GM12878 (cell line): ENCODE measurements at places on chromosomes 13 and 19.

DNA sequence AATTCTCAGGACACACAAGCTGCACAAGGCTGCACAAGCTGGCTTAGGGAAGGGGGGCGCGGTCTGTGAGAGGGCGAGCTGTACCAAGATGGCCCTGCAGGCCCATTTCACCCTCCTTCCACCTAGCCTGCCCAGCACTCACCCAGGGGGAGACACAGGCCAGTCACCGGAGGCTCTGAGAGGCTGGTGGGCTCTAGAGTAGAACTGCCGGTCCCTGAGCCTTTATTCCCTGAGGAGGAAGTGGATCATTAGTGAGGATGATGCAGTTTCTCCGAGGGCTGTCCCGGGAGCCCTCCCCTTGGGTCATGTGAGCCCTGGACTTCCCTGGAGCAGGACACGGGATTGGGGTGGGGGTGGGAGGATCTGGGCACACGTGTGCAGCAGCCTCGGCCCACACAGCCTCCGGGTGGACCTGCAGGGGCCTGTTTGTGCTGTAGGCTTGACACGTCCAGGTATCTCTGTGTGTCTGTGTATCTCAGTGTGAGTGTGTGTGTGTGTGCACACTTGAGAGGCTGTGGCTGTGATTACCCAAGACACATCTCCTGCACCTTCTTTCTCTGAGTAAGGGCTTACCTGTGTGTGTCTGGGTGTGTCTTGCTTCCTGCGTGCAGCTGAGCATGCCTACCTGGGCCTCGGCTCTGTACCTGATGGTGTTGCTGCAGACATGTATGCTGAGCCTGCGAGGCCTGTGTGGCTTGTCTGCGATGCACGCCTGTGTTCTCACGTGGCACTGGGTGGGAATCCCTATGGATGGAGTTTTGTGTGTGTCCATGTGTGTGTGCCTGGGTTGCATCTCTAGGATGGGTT lies at the start of gene ACP5:
Gene ACP5, minus strand, starts transcription at position 195 of the 807 bp plus-strand sequence. CDS start 328 bp downstream, outside the sequence.
- DNase-seq, result no peak

- no peak for DNase-seq
Observed at GRCh38 chr13:89900104-89900765, 1447.3 kb upstream of the MIR17HG start.

GRCh38 chr13:99375738-99376080 lies 68.5 kb upstream of the GPR183 start:
- no peak for DNase-seq

DNA sequence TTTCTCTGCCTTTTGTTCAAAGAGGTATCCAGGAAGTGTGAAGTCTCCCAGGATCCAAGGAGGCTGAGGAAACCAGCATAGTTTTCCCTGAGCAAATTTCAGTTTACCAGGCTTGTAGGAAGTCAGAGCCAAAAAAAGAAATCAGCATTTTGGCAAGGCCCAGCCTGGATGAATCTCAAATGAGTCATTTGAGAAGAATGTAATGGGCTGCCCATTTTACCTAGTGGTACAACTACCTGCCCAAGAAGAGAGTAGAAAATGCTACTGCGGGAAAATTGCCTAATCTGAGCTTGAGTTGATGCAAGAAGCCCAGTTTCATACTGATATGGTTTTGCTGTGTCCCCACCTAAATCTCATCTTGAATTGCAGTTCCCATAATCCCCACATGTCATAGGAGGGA lies 284.1 kb upstream of the ZNF507 start:
- DNase-seq, result no peak

DNA sequence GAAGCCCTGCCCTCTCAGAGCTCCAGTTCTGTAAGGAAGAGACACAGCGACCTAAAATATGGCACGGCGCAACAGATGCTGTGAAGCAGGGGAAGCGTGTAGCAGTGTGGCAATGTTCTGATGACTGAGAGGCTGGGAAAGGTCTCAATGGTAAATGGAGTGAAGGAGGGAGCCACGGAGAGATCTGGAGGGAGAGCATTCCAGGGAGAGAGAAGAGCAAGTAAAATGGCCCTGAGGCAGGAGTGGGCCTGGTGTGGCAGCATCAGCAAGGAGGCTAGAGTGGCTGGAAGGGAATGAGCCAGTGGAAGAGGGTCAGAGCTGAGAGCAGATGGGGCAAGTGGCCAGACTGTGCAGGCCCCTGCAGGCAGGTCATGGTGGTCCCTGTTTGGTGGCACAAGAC lies 16.4 kb downstream of the RCN3 start:
- no peak for DNase-seq

DNA sequence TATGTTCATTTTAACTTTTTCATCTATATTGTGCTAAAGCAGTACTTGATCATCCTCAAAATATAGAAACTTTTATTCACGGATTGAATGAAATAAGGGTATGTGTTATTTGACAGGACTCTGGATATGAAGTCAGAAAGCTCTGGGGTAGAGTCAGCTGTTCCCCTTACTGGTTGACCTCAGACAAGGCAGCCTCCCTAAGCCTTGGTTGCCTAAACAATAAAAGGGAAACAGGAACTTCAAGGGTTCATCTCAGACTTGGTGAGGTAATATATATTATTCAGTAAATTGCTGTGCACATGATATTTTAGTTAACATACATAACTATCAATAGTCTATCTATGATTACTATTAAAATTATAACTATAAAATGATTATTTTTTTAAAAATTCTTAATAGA lies 13.6 kb downstream of the POLR1D start:
- no peak for DNase-seq

- no peak for DNase-seq
Observed at GRCh38 chr19:16969135-16969534, 57.5 kb downstream of the CPAMD8 start.

GRCh38 chr19:10544753-10545251 lies 1.1 kb downstream of the ATG4D start:
- DNase-seq, result no peak

- DNase-seq, result no peak
Observed at GRCh38 chr13:73201626-73202025, 142.8 kb downstream of the KLF5 start.

DNA sequence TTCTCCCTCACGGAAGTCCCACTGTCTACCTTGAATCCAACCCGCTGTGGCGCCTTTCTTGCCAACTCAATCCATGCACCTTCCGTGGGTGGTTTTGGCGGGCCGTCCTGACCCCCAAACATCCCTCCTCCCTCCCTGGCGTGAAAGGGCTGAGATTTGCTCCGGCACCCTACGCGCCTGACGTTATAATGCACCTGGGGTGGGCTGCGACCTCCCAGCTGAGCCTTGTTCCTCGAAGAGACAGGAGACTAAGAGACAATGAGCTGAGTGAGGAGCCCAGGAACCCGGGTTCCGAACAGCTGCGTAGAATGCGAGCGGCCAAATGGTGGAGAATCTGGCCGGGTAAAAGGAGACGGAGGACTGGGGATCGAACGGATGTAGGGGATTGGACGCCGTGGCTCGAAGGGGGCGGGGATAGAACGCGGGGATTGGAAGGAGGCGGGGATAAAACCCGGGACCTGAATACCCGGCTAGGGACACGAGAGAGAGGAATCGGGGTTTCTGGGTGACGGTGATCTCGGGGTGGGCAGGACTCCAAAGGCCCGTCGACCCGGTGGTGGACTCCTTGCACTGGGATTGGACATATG lies at the start of gene CPT1C:
Gene CPT1C, plus strand, starts transcription at position 461 of the 587 bp plus-strand sequence. CDS start 1,137 bp downstream, outside the sequence.
- no peak for DNase-seq

- no peak for DNase-seq
Observed at GRCh38 chr19:45809643-45810159, 5.4 kb downstream of the RSPH6A start.

- no peak for DNase-seq
Observed at GRCh38 chr19:41001243-41001971, 10.3 kb downstream of the CYP2B6 start.

- DNase-seq, result no peak
Observed at GRCh38 chr13:99617474-99618255, 116.4 kb downstream of the TM9SF2 start.

- no peak for DNase-seq
Observed at GRCh38 chr19:45771311-45771933, 2.4 kb upstream of the SIX5 start.

DNA sequence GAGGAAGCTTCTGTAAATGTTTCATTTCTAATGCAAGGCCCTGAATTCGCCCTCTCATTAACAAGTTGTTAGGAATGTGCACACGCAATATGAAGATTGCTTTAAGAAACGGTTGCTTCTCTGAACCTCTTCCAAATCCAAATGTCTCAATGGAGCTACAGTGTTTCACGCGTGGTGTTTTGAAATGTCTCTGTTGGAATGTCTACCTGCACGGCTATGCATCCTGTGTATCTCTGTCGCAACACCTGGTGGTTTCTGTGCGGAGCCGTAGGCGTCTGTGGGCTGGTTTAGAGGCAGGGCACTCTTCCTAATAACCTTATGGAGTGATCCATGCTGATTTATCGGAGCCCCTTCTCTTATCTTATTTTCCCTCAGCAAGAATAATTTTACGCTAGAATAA lies 1584.2 kb upstream of the SLC10A2 start:
- no peak for DNase-seq

DNA sequence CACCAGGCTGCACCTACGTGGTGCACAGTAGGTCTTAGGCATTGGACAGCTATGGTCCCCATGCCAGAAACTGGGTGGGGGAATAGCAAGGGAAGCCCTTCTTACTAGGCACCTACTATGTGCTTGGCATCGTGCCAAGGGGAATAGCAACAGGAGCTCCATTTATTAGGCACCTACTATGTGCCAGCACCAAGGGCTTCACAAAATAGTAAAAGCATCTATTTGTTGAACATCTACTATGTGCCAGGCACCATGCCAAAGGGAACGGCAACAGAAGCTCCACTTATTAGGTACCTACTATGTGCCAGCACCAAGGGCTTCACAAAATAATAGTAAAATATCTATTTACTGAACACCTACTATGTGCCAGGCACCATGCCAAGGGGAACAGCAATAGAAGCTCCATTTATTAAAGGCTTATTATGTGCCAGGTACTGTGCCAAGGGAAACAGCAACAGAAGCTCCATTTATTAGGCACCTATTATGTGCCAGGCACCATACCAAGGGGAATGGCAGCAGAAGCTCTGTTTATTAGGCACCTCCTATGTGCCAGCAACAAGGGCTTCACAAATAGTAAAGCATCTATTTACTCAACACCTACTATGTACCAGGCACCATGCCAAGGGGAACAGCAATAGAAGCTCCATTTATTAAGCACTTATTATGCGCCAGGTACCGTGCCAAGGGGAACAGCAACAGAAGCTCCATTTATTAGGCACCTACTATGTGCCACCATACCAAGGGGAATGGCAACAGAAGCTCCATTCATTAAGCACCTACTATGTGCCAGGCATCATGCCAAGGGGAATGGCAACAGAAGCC lies 108.5 kb downstream of the PTPRS start:
- no peak for DNase-seq

GRCh38 chr13:98141509-98142379 lies 1.1 kb upstream of the FARP1 start:
- DNase-seq, result no peak

- no peak for DNase-seq
Observed at GRCh38 chr19:41478171-41478570, 35.2 kb downstream of the ERICH4 start.

GRCh38 chr13:58018865-58019264 lies 387.3 kb downstream of the PCDH17 start:
- no peak for DNase-seq

DNA sequence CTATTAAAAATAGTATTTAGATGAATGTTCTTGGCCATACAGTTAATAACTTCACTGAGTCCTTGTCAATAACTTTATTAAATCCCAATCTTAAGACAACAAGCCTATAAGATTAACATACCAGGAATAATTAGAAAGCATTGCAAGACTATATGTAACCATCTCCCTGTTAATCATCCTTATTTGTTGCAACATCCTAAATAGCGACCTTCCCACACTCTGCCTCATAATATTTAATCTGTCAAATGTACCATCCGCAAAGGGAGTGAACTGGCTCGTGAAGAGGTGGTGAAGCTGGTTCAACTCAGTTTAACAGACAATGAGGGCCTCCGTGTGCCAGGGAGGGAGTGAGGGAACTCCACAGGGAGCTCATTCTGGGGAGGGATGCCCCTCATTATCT lies 33.9 kb downstream of the KL start:
- no peak for DNase-seq

- DNase-seq, result no peak
Observed at GRCh38 chr19:55443824-55444480, 852 bp upstream of the SHISA7 start.

- DNase-seq, result no peak
Observed at GRCh38 chr13:76832258-76832988, 53.8 kb downstream of the KCTD12 start.

DNA sequence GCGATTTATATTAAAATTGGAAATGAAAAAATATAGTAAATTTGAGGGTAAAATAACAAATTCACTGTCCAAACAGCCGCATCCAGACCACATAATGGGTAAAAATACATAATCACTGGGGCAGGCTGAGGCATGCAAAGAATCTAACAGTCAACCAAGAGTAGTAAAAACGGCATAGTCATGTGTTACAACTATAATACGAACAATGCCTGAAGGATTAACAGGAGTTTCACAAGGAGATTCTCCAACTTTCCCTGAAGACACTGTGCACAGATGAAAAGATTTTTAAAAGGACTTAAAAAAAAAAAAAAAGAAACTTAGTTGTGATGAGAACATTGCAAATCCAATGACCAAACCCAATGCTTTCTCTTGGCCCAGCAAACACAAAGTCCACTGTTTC lies 20.4 kb upstream of the ATXN8OS start:
- no peak for DNase-seq

- DNase-seq, result no peak
Observed at GRCh38 chr13:38641164-38641948, 45.5 kb upstream of the FREM2 start.

GRCh38 chr13:53782488-53782961 lies 753.9 kb downstream of the OLFM4 start:
- DNase-seq, result peak; percentile 3

DNA sequence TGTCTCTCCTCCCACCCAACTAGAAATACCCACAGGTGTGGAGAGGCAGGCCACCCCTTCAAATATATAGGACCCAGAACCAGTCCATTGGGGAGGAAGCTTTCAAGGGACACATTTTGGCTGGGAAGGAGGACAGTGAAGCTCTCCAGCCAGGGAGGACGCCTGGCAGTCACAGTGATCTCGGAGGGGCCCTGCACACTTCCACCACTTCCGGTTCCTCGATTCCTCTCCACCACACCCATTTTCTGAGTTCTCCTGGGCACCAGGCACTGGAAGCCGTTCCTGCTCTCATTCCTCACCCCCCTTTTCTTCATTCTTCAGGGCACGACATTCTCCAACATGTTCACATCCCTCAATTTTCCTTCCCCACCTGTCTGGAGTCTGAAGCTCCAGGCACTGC lies 30.4 kb upstream of the CEACAM21 start:
- no peak for DNase-seq

- DNase-seq, result no peak
Observed at GRCh38 chr13:51032831-51033230, 78.2 kb downstream of the C13orf42 start.

- no peak for DNase-seq
Observed at GRCh38 chr19:15714638-15715037, 13.2 kb upstream of the OR10H2 start.

- no peak for DNase-seq
Observed at GRCh38 chr19:45801603-45802175, 9.0 kb upstream of the DMWD start.

GRCh38 chr19:14248578-14249011 lies 42.6 kb upstream of the ADGRL1 start:
- no peak for DNase-seq

GRCh38 chr13:34038541-34039068 lies 220.7 kb downstream of the RFC3 start:
- DNase-seq, result no peak

- no peak for DNase-seq
Observed at GRCh38 chr13:106922384-106922783, 354.4 kb upstream of the ARGLU1 start.

GRCh38 chr19:30651691-30652090 lies 279.5 kb downstream of the ZNF536 start:
- no peak for DNase-seq

- DNase-seq, result no peak
Observed at GRCh38 chr13:99495466-99496183, 5.6 kb upstream of the TM9SF2 start.
